NCI-H1694 treated with DMSO at 0.1 percent for 48 hours (cell line): ENCODE measurements at places on chromosomes 16 and 17.

DNA sequence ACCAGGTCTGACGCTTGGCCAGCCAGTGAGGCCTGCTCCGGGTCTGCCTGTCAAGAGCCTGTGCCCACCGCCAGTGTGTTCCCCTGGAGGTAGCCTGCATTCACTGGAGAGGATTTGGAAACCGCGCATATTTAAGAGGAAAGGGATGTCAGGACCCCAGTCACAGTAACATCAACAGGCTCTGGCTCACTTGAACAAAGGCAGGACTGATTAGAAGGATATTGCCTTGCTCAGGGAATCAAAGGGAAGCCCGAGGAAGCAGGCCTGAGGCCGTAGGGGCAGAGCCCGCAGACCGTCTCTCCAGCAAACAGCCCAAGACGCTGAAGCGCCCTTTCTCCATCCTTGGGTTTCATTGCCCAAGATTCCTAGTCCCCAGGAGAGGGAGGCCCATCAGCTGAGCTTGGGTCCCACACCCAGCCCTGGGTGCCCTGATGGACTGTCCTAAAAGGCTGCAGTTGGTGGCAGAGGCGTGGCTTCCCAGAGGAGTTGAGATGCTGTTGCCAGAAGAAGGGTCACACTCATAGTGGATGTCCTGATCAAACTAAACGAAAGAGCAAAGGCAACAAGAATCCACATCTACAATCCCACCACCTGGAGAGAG is 23.2 kb downstream of the NT5M start:
- DNase-seq: no peak

- no peak for DNase-seq
These were observed 17.4 kb downstream of the NF1 start for GRCh38 chr17:31112001-31112661.

- no peak for DNase-seq
These were observed 29.1 kb downstream of the CIBAR2 start for GRCh38 chr16:85083051-85083639.

- DNase-seq: no peak
These were observed 41.5 kb downstream of the TK2 start for GRCh38 chr16:66508248-66508913.

GRCh38 chr17:74730491-74731346 is 6.3 kb upstream of the RAB37 start:
- no peak for DNase-seq

GRCh38 chr16:84207879-84208278 is 16.9 kb downstream of the ADAD2 start:
- DNase-seq: peak; percentile 0

DNA sequence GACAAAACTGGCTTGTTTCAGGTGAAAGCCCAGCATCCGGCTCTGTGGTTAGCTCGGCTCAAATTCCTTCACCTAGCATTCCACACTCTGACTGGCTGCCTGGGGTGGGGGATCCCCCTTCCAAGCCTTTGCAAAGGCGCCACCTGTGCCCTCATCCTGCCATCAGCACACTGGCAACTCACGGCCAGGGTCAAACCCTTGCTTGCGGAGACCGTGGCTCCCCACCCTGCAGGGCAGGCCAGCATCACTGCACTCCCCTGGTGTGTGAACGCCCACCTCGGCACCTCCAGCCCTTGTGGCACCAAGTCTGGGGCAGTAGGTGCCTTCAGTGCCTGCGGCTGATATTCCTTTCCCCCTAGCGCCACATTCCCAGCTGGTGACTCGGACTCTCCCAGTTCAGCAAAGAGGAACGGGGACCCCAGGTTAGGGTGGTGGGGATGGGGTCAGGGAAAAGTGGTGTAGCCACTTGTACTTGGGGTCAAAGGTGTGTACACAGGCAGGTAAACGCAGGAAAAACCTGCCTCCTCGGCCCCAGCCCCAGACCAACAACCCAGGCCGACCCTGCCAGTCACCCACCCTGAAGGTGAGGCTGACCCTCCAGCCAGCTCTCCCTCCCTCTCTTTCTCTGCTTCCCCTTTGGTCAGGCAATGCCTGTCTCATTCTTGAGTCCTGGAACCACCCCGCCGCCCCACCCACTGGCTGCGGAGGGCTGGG is 1.1 kb downstream of the FLII start:
- DNase-seq: no peak

DNA sequence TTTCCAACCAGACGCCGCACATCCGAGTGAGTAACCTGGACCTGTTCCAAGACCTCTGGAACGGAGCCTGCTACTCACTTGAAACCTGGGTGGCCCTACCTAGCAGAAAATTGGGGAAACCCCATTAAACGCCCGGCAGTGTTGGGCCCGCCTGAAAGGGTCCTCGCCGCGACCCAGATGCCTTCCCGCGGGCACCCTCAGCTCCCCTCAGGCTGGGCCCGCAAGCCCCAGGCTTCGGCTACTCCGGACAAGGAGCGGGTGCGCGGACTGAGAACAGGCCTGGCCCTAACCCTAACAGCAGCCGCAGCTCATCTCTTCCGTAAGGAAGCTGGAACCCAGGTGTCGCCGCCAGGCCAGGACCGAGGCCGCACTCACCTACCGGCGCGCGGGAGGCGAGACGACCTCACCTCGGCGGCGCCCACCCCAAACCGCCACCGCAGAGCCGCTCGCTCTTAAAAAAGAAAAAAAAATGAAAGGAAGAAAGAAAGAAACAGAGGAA is 344 bp downstream of the PSME3IP1 start:
- peak; percentile 10 for DNase-seq

DNA sequence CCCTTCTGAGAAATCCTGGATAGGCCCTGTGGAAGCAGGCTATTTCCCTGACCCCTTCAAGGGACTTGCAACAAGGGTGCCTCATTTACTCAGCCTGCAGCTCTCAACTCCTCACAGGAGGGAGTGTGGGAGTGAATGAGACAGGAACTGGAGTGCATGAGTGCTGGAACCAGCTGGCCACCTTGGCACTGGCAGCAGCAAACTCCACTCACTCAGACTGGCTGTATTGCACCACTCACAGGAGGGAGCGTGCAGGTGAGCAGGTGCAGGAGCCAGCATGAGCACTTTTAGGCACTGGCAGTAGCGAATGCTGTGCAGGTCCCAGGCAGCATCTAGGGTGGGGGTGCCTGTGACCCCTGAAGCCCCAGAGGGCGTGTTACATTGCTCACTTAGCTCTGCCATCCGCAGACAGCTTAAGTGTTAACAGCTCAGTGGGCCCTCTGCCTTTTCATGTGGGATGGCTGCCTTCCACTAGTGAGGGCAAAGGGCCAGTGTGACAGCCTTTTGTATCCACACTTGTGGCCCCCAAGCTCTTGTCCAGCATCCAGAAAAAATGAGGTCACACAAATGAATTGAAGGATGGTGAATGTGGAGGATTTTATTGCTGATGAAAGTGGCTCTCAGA is 11.0 kb upstream of the ZNHIT3 start:
- no peak for DNase-seq

DNA sequence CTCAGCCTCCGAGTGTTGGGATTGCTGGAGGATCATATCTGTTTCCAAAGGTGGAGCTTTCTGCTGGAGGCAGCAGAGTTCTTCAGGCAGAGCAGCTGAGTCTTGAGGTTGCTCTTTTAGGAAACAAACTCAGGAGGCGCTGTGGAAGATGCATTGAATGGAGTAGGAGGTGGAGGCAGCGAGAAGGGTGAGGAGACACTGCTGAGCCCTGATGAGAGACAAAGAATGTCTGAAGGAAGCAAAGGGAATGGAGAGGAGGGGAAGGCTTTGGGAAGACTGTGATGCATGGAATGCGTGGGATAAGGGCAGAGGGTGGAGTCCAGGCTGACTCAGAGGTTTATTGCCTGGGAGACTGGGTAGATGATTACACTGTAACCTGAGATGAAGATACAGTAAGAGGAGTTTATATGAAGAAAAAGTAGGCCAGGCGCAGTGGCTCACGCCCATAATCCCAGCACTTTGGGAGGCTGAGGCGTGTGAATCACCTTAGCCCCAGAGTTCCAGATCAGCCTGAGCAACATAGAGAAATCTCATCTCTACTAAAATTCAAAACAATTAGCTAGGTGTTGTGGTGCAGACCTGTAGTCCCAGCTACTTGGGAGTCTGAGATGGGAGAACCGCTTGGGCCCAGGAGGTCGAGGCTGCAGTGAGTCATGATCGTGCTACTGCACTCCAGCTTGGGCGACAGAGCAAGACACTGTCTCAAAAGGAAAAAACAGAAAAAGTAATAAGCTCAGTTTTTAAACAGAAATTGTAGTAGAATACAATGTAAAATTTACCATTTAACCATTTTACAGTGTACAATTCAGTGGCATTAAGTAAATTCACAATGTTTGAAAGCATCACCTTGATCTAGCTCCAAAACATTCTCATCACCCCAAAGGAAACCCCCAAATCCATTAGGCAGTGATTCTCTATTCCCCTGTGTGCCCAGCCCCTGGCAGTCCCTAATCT is 17.8 kb upstream of the TMEM219 start:
- no peak for DNase-seq

- no peak for DNase-seq
These were observed 3.2 kb downstream of the ADORA2B start for GRCh38 chr17:15947976-15948752.

GRCh38 chr16:85041219-85042166 is 13.9 kb downstream of the KIAA0513 start:
- DNase-seq: peak; percentile 65

GRCh38 chr17:73140566-73140965 is 24.2 kb upstream of the SSTR2 start:
- no peak for DNase-seq

DNA sequence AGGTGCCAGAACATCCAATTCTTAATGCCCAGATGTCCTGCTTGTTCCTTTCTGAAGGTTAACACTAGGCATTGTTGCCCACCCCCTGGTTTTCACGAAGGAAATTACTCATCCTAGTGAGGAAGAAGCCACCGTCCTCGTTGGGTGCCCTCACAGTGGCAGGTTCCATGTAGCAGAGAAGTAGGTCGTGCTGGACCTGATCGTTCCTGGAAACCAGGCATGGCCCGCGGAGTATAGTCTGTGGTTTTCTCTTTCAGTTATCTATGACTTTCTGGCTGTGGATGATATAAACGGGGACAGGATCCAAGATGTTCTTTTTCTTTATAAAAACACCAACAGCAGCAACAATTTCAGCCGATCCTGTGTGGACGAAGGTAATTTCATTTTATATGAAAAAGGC is 16.5 kb downstream of the RGS11 start:
- DNase-seq: no peak

DNA sequence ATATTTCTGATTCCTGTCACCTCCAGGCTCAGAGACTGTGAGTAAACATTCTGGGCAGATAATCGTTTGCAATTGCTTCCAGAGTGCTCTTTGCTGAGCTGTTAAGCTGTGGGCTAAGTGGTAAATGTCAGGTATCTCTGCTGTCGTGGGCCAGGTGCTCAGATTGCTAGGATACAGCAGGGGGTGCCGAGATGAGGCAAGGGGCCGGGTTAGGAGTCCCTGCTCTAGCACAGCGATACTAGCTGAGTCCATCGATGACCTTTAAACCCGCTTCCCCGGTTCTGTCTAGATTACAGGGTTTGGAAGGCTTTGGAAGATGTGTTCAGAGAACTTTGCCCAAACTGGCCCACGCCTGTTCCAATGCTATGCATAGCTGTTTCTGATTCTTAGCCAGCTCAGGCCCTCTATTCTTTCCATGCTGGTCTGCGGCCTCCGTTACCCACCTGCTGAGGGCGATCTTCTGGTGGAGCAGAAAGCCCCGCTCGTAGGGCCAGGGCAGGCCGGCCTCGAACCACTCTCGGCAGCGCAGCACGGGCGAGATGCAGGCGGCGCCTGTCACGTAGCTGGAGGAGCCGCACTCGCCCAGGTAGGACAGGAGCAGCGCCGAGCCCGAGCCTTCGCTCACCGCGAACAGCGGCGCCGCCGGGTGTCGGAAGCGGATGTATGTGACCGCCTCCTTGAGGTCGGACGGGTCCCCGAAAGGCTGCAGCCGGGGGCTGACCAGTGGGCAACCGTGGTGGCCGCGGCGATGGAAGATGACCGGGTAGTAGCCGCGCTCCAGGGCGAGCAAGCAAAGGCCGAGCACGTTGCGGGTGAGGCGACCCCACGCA is 979 bp downstream of the ABHD15 start:
- peak; percentile 33 for DNase-seq

- no peak for DNase-seq
These were observed 16.7 kb downstream of the RFWD3 start for GRCh38 chr16:74649839-74650504.

DNA sequence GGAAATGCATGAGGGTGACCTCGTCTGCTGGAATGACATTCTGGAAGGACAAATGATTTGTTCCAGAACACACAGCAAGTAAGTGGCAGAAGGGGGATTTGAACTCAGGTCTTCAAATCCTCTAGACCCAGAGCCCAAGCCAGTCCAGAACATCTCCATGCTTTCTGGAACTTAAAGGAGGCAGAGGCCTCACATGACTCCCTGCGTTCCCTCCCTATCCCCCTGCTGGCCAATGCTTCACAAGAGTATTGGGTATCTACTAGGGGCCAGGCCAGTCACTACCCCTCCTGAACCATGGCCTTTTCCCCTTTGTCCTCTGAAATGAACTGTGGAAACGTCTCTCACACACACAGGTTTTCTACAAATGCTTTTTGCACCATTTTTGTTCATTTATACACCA is 7.6 kb upstream of the BEAN1 start:
- DNase-seq: no peak

GRCh38 chr17:3915581-3915994 is 677 bp downstream of the P2RX1 start:
- DNase-seq: no peak

DNA sequence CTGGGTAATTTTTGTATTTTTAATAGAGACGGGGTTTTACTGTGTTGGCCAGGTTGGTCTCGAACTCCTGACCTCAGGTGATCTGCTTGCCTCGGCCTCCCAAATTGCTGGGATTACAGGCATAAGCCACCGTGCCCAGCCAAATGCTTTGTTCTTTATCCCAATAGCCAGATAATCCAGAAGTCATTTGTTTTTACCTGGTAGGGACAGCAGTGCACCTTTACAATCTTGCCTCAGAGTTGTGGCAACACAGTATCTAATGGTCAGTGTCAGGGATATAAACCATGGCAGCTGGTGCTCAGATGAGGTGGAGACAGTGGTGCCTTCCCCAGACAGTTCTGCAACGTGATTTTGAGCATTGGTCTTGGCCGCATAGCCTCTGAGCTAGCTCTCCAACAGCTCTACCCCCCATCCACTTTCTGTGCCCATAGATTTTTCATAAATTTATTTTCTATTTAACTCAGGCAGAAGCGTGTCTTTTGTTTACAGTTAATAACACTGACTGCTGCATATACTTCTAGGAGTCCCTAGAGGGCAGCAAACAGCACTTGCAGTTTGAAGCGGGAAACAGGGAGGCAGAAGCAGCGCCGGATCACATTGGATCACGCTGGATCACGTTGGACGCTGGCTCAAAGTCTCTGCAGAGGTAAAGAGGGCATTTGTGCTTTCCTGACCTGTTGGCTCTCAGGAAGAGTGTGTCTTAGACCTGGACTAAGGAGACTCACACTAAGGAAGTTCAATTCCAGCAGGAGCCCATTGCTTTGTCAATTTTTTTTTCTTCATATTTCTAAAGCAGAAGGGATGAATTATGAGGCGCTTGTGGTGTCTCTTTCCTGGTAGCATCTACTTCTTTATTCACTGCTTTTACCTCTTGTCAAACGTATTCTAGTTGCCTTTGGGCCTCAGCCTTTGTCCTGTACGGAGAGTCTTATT is 5.1 kb upstream of the GGT6 start:
- peak; percentile 95 for DNase-seq

GRCh38 chr17:42120770-42121769 is at the start of gene KAT2A:
KAT2A (minus strand) TSS chr17:42121367; CDS start chr17:42121304, 63 bp downstream.
- peak; percentile 62 for DNase-seq
